Stimulated activated CD4-positive, alpha-beta T cell treated with anti-CD3 and anti-CD28 coated beads, TNF-alpha, amount 100 ng/mL, for 24 hours (primary cell): ENCODE measurements at places on chromosomes 1 and 21.

DNA sequence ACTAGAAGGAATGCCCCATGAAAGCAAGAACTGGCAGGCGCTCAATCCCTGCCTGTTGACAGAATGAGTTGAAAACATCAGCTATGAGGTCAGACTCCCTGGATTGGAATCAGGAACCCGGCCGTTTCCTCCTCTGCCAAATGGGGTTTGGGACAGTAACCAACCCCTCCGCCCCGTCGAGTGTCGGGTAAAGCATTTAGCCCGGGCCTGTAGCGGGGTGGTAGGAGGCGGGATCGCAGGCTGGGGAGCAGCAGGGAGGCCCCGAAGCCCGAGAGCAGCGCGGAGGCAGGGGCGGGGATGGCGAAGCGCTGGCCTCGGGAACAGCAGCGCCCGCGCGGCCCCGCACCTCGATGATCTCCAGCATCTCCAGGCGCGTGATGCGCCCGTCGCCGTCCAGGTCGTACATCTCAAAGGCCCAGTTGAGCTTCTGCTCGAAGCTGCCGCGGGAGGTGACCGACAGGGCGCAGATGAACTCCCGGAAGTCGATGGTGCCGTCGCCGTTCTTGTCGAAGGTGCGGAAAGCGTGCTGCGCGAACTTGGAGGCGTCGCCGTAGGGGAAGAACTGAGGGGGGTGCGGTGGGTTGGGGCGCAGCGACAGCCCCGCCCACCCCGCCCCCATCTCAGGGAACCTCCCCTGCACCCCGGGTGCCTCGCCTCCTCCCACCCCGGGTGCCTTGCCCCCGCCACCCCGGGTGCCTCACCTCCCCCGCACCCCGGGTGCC, 7.5 kb downstream of the HPCAL4 start:
- no peak for DNase-seq

GRCh38 chr1:220921498-220921897, 42.3 kb downstream of the HLX start:
- no peak for DNase-seq

GRCh38 chr1:112061056-112061455, 71.6 kb upstream of the KCND3 start:
- DNase-seq = no peak

DNA sequence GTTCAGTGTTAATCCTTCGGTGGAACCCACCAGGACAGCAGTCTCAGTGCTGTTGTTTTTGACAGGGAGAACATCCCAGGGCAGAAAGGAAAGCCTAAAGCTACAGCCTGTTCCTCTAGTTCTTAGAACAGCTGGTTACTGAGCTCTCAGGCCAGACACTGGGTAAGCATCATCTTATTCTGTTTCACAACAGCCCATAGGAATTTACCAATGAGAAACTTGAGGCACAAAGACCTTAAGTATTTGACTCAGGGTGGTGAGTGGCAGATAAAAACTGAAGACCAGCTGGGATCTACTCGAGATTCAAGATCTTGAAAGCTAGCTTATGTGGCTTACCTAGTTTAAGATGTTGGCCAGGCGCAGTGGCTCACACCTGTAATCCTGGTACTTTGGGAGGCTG, 9.4 kb upstream of the NEK2 start:
- no peak for DNase-seq

DNA sequence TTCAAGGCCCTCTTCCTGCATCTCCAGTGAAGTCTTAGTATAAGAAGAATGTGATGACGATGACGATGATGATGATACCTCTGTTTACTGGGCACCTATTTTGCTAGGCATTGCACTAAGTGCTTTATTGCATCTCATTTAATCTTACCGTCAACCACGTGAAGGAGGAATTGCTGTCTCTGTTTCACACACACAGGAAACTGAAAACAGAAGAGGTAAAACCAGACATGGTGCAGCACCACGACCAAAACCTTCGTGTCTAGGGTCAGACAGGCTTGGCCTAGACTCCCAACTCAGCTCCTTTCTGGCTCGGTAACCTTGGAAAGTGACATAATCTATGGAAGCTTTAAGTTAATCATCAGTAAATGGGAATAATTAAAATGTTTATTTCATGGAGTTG, 20.7 kb upstream of the KCNA2 start:
- DNase-seq = no peak

GRCh38 chr1:19770436-19771190, 29.1 kb downstream of the TMCO4 start:
- no peak for DNase-seq

- no peak for DNase-seq
These were observed 107.1 kb upstream of the ERRFI1 start for GRCh38 chr1:8133190-8133589.

DNA sequence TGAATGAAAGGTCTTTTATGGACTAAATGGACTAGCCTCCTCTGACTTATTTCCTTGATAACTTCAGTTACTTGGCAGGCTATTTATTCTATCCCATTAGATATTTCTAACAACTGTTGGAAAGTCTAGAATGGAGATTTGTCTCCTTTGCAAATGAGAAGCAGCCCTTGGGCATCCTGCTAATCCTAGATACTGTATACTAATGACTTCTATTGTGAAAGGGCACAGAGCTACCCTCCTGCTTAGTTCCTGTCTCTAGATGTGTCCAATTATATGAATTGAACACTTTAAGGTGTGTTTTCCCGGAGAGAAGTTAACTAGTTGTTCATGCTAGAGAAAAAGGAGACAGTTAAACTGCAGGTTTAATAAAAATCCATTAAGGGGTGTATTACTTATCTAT, 10.2 kb upstream of the NCMAP start:
- no peak for DNase-seq

DNA sequence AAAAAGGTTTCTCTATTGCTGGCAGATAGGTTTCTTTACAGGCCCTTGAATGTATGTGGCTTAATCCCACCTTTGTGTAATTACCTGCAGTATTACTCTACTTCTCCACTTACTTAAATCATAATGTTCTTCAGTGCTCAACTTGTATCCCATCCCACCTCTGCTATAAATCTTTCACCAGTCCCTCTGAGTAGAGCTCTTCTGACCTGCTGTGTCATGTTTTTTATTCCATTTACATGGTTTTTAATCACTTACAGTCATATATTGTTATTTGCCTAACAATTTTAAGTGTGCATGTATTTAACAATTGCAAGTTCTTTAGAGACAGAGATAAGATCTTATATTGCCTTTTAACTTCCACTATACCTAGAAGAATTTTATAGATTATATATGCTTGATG, 2.4 kb downstream of the TSEN15 start:
- DNase-seq = no peak

- DNase-seq = no peak
These were observed 208.3 kb upstream of the NCAM2 start for GRCh38 chr21:20789729-20790500.

DNA sequence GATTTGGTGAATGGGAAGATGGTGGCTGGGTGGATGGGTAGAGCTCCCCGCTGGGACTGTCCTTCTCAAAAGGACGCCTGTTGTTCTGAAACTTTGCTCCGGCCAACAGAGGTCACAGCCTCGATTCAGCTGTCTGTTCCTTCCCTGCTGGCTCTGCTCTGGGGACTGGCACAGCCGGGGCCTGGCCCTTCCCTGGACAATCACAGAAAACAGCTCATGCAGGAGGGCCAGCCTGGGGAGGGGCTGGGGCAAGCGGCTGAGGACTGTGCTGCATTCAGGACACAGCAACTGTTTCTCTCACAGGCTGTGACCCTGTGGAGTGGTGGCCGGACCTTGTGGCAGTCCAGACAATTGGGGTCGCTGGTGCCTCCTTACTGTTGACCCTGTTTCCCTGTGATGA, 110.7 kb upstream of the TMEM51 start:
- DNase-seq = no peak

DNA sequence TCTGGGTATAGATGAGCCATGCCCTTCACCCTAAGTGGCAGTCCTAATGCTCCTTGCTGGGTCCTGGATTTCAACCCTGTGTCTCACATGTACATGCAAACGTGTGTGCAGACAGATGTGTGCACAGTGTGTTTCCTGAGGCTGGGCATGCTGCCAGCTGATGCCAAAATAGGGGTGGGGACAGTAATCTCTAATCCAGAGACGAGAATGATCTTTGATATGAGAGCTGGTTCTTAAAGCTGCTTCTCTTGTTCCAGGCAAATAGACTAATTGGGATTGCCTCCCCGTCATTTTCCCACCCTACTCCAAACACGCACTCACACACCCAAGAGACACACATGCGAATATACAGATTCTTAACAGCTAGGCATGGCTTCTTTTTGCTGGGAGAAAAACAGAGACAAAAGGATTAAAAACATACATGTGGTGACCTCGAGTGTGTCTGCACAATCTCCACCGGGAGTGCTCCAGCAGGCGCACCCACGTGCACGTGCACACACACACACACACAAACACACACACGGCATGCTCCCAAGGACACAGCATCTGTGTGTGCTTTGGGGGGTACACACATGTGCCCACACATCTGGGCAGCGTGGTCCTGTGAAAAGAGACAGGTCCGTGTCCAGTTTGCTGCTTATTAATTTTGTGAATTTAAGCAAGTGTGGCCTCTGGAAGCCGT, 102.1 kb upstream of the ZBTB40 start:
- no peak for DNase-seq

GRCh38 chr1:27604579-27605299, 795 bp upstream of the AHDC1 start:
- no peak for DNase-seq
